NCI-H1092 (cell line): ENCODE measurements at places on chromosomes 1 and 21.

DNA sequence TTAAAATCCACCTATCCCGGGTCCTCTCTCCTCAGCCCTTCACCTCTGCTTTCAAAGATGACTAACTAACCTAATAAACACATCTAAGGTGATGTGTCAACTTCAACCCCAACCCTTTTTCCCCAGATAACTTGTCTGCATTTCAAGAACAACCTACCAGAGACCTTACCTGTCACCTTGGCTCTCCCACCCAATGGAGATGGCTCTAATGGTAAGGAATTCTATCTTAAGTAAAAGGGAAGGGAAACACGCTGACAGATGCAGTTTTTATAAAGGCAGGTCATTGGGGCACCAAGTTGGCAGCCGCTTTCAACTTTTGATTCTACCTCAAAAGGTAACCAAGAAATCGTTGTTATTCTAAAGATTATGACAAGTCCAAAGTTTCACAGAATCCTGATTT, 37.6 kb downstream of the MRPL39 start:
- DNase-seq = no peak

DNA sequence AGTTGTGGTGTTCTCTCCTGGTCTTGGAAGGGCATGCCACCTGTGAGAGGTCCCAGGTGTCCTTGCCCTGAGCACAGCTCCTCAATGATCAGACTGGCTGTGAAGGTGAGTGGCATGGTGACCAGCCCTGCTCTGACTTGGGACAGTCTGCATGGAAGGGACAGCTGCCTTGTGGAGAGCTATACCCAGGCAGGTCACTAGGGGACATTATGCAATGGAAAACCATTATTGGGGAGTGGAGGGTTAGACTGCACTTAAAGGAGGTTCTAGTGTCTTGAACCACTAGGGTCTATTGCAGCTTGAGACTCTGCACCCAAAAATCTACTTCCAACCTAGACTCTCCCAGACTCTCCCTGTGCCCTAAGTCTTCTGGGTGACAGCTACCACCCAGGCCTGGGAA, 24.8 kb downstream of the FAM78B start:
- DNase-seq = no peak

DNA sequence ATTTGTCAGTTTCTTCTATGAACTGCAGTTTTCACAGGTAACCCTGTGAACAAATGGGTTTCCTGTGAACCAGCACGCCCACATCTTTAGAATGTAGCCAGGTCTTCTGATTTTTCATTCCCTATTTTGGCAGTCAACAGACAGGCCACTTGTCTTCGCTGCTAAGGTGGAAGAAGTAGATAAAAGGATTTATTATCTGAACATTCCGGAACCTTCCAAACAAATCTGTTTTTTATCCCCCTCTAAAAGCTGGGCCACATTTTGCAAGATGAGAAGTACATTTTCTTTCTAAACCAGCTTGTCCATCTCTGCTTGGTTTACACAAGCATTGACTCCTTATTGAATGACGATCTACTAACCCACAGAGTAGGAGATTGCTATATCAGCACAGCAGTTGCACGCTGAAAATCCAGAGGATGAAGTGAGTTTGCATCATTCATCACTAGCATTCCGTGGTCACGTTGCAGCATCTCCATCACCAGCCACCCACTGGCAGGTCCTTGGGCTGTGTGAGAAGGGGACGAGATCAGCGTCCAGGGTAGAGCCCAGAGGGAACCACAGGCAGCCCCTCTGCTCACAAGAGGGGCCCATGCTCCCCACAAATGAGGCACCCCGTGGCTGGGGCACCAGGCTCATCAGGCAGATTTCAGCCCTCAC, 83.5 kb downstream of the TOMM20 start:
- no peak for DNase-seq

- peak; percentile 3 for DNase-seq
Observed at GRCh38 chr1:20981915-20982314, 194.8 kb downstream of the EIF4G3 start.

DNA sequence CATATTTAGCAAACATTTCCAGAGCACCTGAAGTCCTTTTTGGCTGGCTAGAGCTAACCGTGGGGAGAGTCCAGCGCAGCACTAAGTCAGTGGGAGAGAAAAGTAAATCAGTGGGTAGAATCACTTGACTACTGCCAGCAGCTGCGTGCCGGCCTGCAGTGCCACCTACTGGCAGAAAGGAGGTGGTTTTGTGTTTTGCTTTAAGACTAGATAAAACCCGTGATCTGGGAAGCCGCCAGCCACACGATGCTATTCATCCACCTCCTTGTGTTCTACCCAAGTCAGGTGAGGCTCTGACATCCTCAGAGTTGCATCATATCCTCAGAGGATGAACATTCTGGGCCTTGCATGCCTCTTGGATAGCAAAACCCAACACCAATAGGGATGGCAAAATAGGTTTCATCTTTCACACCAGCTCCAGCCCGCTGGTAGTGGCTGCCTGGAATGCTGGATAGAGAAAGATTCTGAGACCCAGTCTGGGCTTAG, 14.1 kb upstream of the HEYL start:
- DNase-seq = peak; percentile 87
